ENCODE measurements at places on chromosomes 2 and 18. TPM values are rescaled to one million over a fixed set of nuclear protein-coding genes. Genes with fewer than 3 reads are reported as not detected.

GRCh38 chr18:62070302-62070701 is 116.6 kb downstream of the PIGN start:
- DNase-seq: no peak

DNA sequence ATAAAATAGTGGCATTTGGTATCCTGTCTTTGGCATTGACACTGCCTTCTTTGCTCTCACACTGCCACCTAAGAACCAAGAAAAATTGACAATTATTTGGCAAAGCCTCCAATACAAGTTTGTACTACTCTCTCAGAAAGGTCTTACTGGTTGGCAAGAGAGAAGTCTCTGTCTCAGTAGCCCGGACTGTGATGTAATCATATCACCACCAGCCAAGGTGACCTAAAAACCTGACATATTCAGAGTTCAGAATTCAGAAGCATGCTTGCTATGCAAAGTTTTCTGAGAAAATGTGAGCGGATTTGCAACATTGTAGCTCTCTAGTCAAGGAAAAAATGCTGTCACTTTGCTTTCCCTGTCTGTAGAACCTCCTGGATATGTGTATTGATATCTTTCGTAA is 196.0 kb downstream of the CDH7 start:
- no peak for DNase-seq

GRCh38 chr2:65722028-65722778 is 289.8 kb upstream of the SPRED2 start:
- no peak for DNase-seq

DNA sequence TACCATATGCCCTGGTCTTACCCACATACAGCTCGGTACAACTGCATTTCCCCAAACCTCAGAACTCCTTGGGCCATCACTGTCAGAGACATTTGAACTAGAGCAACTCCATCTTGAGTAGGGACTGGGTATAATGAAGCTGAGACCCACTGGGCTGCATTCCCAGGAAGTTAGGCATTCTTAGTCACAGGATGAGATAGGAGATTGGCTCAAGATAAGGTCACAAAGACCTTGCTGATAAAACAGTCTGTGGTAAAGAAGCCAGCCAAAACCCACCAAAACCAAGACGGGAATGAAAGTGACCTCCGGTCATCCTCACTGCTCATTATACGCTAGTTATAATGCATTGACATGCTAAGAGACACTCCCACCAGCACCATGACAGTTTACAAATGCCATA is 131.3 kb downstream of the PIK3C3 start:
- DNase-seq: no peak

- DNase-seq: no peak
Observed at GRCh38 chr18:36075862-36076587, 8.7 kb upstream of the RPRD1A start.

- no peak for DNase-seq
Observed at GRCh38 chr2:235619544-235619943, 125.7 kb downstream of the AGAP1 start.

PRSS56 gene
- total RNA-seq: not detected

STON1 gene
- total RNA-seq: 6.7 TPM

GPR39 gene
- total RNA-seq: not detected

HOXD8 gene
- total RNA-seq: 1.1 TPM

HOXD1 gene
- total RNA-seq: 0.59 TPM

SKA1 gene
- total RNA-seq: 0.13 TPM

C2orf15 gene
- total RNA-seq: not detected

All from cardiac septum (tissue), 1 donor.